ENCODE measurements at places on chromosomes 2 and 18.

DNA sequence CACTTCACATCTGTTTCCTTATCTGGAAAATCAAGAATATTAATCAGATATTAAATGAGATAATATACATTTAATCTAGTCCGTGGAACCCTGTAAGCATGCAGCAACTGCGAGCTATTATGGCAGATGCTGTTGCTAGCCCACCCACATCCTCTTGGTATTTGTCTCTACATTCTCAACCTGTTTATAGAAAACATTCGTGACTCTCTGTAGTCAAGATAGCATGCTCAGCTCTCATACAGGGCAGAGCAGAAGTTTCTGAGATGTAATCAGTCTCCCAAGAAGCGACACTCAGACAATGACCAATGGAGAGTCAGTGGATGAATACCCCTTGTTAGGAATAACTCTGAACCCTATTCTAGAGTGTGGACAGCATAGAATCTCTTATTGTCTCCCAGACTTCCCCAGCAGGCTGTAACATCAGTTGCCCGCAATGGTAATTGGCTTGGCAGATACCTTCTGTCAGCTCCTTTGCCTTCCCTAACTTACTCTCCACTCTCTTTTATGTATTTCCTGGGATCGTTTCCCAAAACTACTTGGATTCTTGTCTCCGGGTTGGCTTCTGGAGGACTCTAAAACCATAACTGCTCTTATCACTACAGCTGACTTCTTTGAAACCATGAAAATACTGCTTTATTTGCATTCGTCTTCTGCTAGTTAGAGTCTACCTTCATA lies 400.7 kb upstream of the TNP1 start:
- DNase-seq = no peak

DNA sequence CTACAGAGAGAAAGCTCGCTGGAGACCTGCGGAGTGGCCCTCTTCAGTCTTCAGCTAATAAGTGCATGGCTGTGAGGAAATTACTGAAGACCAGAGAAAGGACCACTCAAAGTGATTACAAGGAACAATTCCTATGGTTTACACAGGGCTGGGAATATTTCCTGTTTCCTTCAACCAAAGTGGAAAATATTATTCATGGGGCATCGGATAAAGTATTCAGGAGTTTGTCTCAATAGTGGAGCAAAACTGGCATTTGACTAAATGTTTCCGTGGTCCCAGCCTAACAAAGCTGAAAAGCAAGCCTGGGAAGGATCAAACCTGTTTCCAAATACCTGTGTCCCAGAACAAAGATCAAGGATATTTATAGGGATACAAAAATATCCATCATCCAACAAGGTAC lies 32.0 kb upstream of the CNGA3 start:
- no peak for DNase-seq

GRCh38 chr18:77124452-77124922 lies 8.1 kb downstream of the MBP start:
- DNase-seq = peak; percentile 70

DNA sequence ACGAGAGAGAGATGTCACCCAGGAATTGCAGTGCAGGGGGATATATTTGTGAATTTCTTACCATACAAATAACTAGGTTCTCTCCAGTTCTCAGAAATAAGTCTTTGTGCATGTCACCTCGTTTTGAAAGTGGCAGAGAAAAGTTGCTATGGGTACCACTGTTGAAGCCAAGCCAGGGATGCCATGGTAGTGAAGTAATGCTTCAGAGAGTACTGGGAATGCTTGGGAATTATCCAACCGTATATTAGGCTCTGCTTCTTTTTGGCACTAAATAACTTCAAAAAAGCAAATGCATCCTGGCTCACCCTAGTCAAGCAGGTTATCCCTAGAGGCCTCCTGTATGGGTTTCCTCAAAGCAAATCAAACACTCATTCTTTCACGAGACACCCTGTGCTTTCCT lies 50.7 kb upstream of the DDX18 start:
- no peak for DNase-seq

- no peak for DNase-seq
These were observed 96.5 kb downstream of the CCDC93 start for GRCh38 chr2:117917223-117917917.

GRCh38 chr2:24643051-24643450 lies 150.1 kb downstream of the PTRHD1 start:
- DNase-seq = no peak

DNA sequence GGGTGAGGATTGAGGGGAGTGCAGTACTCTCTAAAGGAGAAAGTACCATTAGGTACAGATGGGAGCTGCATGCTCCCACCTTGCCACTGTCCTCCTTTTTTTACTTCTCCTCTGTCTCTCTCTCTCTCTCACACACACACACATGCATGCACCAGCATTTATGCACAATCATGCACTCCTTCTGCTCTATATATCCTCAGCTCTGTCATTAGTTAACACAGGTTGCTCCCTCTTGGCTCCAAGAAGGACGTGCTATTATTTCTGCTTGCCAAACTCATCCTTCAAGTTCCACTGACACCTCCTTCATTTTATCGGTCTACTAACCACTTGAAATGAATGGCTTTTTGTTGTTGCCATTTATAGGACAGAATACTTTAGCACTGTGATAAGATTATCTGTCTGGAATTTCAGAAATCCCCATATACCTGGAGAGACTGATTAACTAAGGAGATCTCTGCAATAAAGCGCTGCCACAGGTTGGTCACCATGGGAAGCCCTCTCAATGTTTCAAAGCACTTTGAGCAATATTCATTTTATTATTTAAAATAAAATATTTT lies 178.5 kb upstream of the TRIB2 start:
- DNase-seq = no peak

- DNase-seq = no peak
These were observed 36.9 kb upstream of the NT5C1B start for GRCh38 chr2:18626256-18626668.

DNA sequence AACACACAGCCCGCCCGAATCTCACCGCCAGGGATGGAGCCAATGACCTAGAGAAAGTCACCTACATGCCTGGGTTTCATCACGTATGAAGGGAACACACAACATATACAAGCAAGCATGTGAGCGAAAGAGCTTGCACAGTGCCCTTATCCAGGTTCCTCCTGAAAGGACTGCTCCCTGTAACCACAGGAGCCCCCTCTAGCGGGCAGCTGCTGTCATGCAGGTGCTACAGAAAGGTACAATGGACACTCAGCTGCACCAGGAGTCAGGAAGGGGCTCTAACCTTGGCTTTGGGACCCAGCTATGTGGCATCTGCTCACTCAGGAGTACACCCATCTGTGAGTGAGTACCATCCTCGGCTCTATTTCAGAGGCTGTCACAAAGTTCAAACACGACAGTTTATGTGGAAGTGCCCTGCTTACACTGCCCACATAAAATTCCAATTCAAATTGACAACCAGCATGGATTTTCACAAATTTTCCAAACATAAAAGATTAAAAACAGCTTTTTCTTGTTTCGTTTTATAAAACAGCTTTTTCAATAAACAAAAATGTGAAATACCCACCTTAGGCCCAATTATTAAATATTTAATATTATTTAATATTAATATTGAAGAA lies 3.5 kb downstream of the NDUFA10 start:
- DNase-seq = peak; percentile 77

DNA sequence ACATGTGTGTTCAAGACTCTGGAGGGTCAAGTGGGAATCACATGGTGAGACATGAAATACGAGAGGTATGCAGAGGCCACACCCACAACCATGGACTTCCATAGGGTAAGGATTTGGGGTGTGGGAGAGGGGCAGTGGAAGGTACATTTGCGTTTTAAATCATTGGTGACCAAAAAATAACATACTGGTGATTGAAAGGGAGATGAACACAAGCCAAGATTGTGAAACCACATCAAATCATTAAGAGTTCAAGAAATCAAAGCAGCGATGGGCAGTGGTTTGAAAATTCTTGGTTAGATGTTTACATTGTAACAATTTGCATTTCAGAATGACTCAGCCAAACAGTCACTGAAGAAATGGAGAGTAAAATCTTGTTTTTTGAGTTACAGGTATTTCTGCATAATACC lies 1.9 kb upstream of the CABYR start:
- no peak for DNase-seq

DNA sequence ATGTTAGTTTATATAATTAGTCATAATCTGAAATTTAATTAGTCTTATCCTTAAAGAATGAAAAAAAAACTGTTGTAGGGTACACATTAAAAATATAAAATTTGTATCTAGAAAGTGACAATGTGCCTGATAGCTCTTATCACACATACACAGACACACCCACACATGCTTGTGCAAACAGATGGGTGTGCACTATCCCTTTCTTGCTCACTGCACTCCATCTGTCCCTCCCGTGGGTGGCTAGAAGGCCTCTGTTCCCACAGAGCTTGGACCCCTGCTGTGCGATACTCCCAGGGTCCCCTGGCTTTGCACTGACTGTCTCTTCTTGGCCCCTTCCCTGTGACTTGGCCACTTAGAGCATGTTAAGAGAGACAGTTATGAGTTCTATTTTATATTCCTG lies 123.9 kb upstream of the ACKR3 start:
- no peak for DNase-seq

DNA sequence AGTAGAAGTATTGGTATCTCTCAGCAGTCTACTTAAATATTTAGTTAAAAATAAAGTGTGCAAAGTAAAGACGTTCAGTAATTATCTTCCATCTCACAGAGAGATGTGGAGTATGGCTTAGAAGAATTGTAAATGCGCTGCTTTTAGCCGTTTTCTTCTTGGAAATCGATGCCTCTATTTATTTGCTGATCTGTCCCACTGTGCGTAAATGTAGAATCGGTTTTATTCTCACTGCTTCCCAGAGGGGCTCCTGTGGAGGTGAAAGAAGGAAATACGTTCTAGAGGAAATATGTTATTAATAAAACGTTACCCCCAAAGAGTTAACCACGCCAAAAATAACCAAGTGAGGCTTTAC lies 1.9 kb downstream of the NPAS2 start:
- DNase-seq = no peak

GRCh38 chr2:230715201-230715600 lies 2.6 kb downstream of the CAB39 start:
- DNase-seq = no peak

- DNase-seq = no peak
These were observed 8.5 kb upstream of the PAX3 start for GRCh38 chr2:222307143-222307756.

Data from stimulated activated naive CD8-positive, alpha-beta T cell treated with anti-CD3 and anti-CD28 coated beads, Interleukin-15, Interleukin-2, amounts not matched to agents 100 U/mL and 50 U/mL, for 24 hours (primary cell).